Kasumi-1 (cell line): ENCODE measurements at places on chromosomes 3 and 15.

DNA sequence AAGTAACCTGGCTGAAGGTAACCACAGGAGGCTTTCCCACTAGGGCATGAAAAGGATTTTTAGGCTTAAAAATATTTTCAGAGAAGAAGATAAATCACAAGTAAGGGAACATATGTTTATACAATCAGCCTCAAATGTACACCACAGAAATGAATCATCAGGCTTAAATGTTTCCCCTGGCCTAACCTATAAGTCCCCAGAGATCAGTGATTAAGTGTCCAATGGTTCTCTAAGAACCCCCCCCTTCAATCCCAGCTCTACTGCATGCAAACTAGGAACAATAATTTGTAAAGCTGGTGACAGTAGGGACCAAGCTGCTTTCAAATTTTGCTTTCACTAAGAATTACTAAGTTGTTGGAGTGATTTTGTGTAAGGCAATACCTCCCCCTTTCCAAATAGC lies 431.6 kb upstream of the LMCD1 start:
- DNase-seq: no peak

GRCh38 chr3:59460068-59460467 lies 410.2 kb upstream of the CFAP20DC start:
- DNase-seq: no peak

DNA sequence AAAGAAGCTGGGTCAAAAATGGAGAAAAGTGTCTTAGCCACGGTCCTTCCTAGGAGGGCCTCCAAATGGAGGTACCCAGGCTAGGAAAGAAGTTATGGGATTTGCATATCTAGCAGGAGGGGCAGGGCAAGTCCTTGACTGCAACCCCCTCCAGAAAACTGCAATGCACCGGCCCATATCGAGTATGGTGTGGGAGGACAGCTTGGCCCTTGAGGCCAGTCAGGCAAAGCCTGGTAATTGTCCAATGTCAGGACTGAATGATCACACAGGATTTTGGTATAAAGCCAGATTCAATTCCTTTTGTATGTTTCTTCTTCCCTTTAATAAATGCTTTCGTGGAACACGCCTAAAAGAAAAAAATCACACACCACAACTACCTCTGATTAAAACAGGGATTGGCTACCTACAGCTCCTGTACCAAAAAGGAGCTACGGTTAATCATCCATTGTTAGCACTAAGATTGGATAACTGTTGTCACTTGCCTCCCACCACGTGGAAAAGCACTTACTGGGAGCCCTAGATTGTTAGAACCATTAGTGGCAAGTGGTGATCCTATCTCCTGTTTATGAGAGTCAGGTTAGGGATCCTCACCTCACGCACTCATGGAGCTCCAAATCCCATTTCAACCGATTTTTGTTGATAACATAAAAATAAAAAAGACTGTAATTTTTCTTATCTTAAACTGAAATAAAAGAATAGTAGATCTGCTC lies 1.2 kb downstream of the ZNF770 start:
- no peak for DNase-seq

DNA sequence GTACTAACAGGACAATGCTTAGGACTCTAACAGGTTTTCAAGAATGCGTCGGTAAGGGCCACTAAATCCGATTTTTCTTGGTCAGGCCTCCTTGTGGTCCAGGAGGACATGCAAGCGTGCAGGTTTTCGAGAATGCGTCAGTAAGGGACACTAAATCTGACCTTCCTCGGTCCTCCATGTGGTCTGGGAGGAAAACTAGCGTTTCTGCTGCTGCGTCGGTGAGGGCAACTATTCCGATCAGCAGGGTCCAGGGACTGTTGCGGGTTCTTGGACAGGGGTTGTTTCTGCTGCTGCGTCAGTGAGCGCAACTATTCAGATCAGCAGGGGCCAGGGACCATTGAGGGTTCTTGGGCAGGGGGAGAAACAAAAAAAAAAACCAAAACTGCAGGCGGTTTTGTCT lies 7.8 kb upstream of the UBP1 start:
- DNase-seq: no peak

- DNase-seq: no peak
These were observed 260.7 kb upstream of the NR2E3 start for GRCh38 chr15:71549697-71550096.

GRCh38 chr3:50345586-50346234 lies at the start of gene ZMYND10:
Gene ZMYND10, minus strand, starts transcription at chr3:50345732. Its CDS starts 153 bp downstream, at chr3:50345579.
- DNase-seq: no peak

GRCh38 chr15:27327467-27328025 lies 356.6 kb downstream of the GABRG3 start:
- no peak for DNase-seq

DNA sequence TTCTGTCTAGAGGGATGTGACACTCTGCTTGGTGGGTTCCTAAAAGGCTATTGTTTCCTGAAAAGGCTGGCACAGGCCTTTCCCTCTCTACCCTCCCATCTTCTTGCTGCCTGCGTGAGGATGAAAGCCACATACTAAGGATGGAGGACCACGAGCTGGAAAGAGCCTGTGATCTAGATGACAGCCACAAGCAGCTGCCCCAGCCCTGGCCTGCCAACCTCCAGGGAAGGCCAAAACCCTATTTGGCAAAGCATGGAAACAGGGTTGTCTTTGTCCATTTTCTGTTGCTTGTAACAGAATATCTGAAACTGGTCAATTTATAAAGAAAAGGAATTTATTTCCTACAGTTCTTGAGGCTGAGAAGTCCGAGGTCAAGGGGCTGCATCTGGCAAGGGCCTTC lies 144.5 kb downstream of the FBLN2 start:
- DNase-seq: no peak

- peak; percentile 65 for DNase-seq
These were observed at the start of gene SNX33 for GRCh38 chr15:75647370-75648155. Gene SNX33, plus strand, starts transcription at chr15:75647912. Its CDS starts 1,191 bp downstream, at chr15:75649103.

DNA sequence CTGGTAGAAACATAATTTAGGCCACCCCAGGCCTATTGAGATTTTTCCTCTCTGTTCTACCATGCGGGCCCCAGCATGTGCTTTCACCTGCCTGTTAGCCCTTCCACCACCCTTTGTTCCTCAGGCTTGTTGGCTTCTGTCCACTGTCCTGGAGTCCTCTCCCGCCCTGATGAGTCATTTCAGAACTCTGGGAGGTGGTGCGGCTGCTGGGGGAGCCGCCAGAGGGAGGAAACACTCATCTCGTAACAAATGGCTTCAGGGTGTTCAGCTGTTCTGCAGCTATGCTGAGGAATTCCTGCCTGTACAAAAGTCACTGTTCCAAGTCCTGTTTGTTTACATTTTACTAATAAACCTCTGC lies 36.3 kb downstream of the LRTM1 start:
- no peak for DNase-seq

GRCh38 chr3:140719841-140720614 lies 42.2 kb downstream of the TRIM42 start:
- no peak for DNase-seq

GRCh38 chr3:111352585-111352984 lies 189.4 kb upstream of the CD96 start:
- DNase-seq: no peak

GRCh38 chr3:8456412-8456811 lies 45.2 kb upstream of the LMCD1 start:
- DNase-seq: no peak

GRCh38 chr3:15630646-15631350 lies 29.3 kb downstream of the BTD start:
- no peak for DNase-seq

- no peak for DNase-seq
These were observed 177.8 kb downstream of the CBLB start for GRCh38 chr3:105691053-105691452.
